Stimulated activated CD4-positive, alpha-beta T cell treated with anti-CD3 and anti-CD28 coated beads, Interleukin-1b, Interleukin-23, amount 100 ng/mL, for 48 hours (primary cell): ENCODE measurements at places on chromosomes 2 and 18.

GRCh38 chr2:176747506-176747905 is 465.1 kb upstream of the HNRNPA3 start:
- no peak for DNase-seq

DNA sequence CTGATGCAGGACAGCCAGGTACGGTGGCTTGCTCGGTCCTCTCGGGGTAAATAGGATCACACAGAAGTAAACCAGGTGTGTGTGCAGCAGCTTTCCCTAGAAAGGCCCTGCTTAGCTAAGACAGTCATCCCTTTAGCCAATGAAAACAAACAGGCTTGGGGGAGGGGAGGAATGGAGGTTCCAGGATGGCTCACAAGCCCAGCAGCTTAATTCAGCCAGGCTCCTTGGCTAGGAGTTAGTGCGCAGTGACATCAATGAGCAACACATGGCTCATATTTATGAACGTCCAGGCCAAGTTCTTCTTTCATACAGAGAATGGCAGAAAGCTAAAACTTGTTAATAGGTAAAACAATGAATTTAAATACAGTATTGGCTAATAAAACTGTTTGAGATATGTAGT is 10.2 kb downstream of the IAH1 start:
- DNase-seq: no peak

DNA sequence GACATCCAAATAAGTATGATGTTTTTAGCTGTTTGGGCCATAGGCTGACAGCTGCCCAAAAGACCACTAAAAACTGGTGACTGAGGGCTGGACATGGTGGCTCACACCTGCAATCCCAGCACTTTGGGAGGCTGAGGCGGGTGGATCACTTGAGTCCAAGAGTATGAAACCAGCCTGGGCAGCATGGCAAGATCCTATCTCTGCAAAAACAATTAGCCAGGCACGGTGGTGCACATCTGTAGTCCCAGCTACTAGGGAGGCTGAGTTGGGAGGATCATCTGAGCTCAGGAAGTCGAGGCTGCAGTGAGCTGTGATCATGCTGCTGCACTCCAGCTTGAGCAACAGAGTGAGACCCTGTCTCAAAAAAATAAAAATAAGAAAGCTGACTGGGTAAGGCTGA is 511.5 kb upstream of the RAB6C start:
- no peak for DNase-seq

- DNase-seq: no peak
These were observed 168.3 kb downstream of the OTX1 start for GRCh38 chr2:63218800-63219526.

- DNase-seq: no peak
These were observed 55.3 kb upstream of the B3GNT2 start for GRCh38 chr2:62140426-62141141.

GRCh38 chr2:80852808-80853139 is 548.2 kb upstream of the LRRTM1 start:
- no peak for DNase-seq

GRCh38 chr18:9392726-9393125 is 58.2 kb downstream of the TWSG1 start:
- no peak for DNase-seq

GRCh38 chr2:108228006-108228405 is 11.8 kb upstream of the SULT1C3 start:
- DNase-seq: no peak

- no peak for DNase-seq
These were observed 6.2 kb downstream of the PXDN start for GRCh38 chr2:1738163-1738562.

GRCh38 chr2:17270894-17271293 is 247.3 kb downstream of the RAD51AP2 start:
- no peak for DNase-seq

- no peak for DNase-seq
These were observed 12.5 kb upstream of the TGOLN2 start for GRCh38 chr2:85340034-85340892.

- no peak for DNase-seq
These were observed 440.8 kb upstream of the KLHL29 start for GRCh38 chr2:22944143-22944542.

GRCh38 chr18:34709750-34710441 is at the start of gene DTNA:
Gene DTNA, plus strand, starts transcription at chr18:34710298. Its CDS starts 45,679 bp downstream, at chr18:34755977.
- DNase-seq: no peak

DNA sequence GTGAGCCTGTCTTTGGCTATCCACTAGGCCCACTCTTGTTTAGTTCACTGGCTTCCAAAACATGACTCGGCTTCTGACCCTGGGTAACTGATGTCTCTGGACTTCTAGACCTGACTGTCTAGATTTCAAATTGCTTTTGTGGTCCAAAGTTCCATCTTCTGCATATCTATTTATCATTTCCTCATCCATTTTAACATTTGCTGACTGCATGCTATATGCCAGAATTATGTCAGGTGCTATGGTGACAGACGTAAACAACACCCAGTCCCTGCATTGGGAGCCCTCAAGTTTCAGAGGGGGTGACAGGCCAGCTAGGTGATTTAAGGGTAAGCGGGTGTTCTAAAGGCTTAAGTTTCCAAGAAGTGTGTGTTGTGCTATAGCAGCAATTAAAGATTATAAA is 140.9 kb downstream of the PIEZO2 start:
- no peak for DNase-seq
